ENCODE measurements at places on chromosomes 13 and 19. TPM values are rescaled to one million over a fixed set of nuclear protein-coding genes. Genes with fewer than 3 reads are reported as not detected.

DNA sequence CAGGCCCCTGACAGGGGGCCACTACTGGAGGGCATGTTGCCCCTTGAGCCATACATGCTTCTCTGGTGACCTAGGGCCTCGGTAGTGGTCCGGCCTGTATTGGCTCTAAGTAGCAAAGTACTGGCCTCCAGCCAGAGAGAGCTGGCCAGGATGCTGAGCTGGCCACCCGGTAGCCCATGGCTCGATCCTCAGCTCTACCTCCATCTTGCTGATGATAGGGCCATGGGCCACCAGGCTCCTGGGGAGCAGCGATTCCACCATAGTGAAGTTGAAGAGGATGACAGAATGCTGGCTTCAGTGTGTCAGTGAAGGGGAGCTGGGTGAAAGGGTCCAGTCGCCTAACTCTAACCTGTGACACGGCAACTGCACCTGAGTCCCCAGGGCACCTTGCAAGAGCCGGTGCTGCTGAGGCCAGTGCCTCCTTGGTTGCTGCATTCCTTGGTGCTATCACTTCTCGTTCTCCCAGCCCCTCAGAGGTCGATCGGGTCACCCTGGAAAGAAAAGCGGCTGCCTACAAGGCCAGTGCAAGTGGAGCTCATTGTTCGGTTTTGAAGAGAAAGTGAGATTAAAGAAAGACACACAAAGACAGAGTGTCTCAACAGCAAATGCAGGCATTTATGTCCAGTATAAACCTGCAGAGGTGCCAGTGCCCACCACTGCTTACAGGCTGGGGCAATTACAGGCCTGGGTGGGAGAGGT, 5.0 kb downstream of the FPR3 start:
- no peaks in the 10 kb centered on the region for H3K36me3 ChIP-seq
- peak overlapping the region; percentile 62 for H3K27ac ChIP-seq
- H3K4me1 ChIP-seq: peaks cover 46% of the 10 kb centered on the region
- no peak for DNase-seq
- H3K27me3 ChIP-seq: peaks cover under 1% of the 10 kb centered on the region

DNA sequence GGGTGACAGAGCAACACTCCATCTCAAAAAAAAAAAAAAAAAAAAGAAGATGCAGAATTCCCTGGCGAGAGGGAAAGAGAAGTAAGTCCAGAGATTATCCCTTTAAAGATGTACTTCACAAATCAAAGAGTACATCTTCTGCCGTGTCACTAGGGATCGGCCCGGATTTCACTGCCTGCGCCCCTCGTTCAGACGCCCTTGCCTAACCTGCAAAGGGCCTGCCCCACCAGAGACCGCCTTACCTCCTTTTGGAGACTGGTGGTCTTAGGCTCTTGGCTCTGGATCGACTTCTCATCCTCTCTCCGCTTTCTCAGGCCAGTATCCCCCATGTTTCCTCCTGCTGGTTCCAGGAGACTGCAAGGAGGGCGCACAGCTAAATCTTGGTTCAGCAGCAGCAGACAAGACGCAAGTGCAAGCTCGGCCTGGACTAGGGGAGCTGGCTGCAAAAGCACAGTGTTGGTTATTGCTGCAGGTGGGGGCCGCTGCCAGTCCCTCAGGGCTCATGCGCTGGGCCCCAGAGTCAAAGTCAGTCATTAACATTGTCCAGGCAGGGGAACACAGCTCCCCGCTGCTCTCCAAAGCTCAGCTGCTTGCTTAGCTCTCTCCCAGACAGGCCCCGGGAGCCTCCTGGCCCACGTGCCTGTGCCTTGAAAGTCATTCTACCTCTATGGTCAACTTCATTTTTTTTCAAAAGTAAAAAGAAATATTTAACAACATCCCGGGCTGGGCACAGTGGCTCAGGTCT, 1.2 kb downstream of the SLC7A9 start:
- H3K4me3 ChIP-seq: no peak overlapping the region
- no peaks in the 10 kb centered on the region for H3K4me1 ChIP-seq
- H3K27me3 ChIP-seq: peaks cover 12% of the 10 kb centered on the region
- DNase-seq: no peak
- no peak overlapping the region for H3K27ac ChIP-seq

DNA sequence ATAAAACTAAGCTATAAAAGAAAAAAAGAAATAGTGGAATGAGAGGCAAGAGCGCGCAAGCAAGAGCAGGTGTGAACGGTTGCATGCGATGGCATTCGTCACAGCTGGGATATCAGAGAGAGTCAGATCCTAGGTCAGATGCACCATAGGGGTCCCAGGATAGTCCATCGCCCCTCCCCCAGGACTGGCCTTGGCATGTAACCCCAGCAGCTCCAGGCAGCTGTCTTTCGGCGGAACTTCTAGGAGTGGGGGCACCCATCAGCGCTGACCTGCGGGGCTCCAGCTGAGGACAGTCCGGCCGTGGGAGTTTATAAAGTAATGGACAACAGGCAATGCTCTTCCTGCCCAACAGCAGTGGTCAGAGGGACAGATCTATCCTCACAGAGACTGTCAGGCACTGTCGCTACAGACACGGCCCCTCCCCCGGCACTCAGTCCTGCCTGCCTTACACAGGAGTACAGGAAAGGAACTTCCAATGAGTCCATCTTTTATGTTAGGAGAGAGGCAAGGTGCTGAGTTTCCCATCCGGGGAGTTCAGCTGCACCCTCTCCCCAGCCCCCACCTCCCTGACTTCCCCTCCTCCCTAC, 1.4 kb downstream of the SIAH3 start:
- no peaks in the 10 kb centered on the region for H3K4me1 ChIP-seq
- DNase-seq: no peak
- no peak overlapping the region for H3K27ac ChIP-seq
- no peaks in the 10 kb centered on the region for H3K36me3 ChIP-seq

KLK15 gene
- total RNA-seq: not detected

TJP3 gene
- not detected for total RNA-seq

PDE4A gene
- total RNA-seq: 17.7 TPM

ZNF135 gene
- total RNA-seq: not detected
